ENCODE measurements at places on chromosomes 3 and 15.

DNA sequence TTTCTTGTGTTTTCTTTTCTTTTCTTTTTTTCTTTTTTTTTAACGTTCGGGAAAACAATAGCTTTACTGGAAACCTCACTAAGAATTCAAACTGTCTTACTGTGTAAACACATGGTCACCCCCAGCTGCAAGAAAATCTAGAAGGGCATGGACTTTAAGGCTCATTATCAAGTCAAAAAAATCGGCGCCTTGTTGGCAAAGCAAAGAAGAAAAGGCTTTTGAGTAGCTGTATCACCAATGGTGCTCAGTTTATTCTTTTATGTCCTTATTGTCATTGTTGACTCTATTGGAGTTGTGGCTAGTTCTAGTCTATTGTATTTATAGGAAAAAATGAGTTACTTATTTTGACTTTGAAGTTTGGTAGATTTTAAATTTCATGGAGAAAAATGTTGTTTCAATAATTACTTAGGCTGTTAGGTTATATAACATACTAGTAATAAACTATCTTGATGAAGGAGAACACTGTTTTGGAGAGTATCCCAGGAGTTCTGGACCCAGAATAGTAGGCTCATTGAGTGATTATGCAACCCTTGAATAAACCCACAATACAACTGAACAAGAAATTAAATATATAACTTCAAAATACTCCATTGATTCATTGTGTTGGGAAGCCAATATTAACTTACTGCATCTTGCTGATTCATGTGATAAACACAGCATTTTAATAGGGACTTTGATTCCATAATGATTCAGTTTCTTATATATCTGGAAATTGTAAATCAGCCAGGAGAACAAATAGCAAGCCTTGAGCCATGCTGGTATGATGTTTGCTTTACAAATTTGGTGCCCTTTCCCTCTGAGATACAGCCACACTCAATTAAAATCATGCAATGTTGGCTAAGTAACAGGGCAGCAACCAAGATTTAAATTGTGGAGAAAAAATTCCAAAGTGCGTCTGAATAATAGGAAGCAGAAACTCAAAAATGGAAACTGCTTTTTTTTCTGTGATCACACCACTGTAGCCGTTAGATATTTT lies 27.8 kb upstream of the GOLIM4 start:
- no peak for DNase-seq

DNA sequence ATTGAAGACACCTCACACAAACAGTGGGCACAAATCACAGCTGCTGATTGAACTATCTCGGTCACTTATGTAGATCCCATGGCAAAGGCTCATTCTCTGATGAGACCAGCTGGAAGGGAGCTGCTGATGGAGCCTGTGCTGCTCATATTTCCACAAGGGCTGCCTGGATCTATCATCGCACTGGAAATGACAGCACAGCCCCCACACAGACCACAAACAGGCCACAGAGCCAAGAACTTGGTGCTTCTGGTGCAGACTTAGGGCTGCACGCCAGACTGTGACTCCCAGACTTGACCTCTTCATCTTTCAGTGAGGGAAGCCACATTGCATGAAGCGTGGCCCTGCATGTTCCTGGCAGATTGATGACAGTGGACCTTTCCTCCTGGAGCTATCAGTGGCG lies 197.6 kb downstream of the MINAR1 start:
- DNase-seq, result peak; percentile 86

DNA sequence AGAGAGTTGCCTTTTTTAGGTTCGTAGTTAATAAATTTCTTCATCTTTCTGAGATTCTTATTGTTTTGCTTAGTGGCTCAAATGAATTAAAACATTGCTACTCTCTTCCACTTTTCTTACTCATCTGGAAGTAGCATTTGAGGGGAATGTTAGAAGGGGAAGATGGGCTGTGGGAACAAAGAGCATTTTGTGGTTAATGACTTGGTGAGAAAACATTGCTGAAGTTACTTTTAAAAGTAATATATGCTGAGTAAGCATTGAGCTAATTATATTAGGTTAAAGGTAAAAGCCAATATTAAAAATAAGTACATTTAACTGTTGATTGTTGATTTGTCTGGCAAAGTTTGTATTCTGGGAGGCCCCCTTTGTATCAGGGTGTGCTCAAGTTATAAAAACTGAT lies 5.7 kb downstream of the MORF4L1 start:
- peak; percentile 63 for DNase-seq

DNA sequence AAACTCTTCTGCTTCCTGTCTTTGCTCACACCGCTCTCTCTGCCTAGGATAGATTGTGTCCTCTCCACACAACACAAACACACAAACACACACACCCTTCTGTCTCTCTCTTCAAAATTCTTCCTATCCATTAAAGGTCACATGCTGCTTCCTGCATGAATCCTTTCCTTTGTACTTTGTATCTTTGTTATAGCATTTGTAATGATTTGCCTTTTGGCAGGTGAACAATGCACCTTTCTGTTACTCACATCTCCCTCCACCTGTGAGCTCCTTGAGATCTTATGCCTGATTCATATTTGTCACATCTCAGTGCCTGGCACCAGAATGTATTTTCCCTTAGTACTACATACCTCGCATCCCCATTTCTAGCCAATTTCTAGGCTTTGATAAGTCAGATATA lies 251.4 kb upstream of the UMPS start:
- DNase-seq, result no peak

- DNase-seq, result no peak
Measured at GRCh38 chr3:141804778-141805639, 41.8 kb downstream of the GRK7 start.

DNA sequence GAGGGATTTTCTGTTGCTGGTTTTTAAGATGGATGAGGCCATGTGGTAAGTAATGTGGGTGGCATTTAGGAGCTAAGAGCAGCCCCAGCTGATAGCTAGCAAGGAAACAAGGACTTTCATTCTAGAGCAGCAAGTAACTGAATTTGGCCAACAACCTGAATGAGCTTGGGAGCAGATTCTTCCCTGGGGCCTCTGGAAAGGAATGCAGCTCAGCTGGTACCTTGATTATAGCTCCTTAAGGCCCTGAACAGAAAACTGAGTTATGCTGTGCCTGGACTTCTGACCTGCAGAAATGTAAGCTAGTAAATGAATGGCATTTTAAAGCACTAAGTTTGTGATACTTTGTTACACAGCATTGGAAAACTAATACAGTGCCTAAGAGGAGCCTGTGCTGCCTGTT lies 565.5 kb downstream of the PDCD6IP start:
- DNase-seq, result no peak

GRCh38 chr3:189941125-189941524 lies 179.6 kb downstream of the P3H2 start:
- DNase-seq, result no peak

Data from fibroblast of upper back skin (primary cell).